ENCODE measurements at places on chromosomes 5 and 9. TPM values are rescaled to one million over a fixed set of nuclear protein-coding genes. Genes with fewer than 3 reads are reported as not detected.

GRCh38 chr5:133828722-133829121, 139.7 kb downstream of the C5orf15 start:
- DNase-seq = no peak

GRCh38 chr5:97728920-97729319, 545.9 kb upstream of the RIOK2 start:
- DNase-seq = no peak

DNA sequence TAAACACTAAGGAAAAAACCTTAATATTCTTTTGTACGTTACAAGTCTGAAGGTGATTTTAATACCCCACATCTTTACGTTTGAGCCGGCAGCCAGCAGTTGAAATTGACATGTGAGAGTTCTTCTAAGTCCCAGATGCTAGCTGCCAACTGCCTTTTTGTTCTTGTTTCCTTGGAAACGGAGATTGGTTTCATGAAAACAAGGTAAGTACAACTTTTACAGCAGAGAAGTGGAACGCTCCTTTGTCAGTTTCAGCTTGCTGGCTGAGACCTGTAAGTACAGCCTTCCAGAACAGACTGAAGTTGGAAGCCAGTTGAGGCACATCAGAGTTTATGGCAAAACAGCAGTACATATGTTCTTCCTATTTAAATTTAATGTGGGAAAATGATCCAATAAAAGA, 1018.4 kb upstream of the ARRDC3 start:
- peak; percentile 33 for DNase-seq

DNA sequence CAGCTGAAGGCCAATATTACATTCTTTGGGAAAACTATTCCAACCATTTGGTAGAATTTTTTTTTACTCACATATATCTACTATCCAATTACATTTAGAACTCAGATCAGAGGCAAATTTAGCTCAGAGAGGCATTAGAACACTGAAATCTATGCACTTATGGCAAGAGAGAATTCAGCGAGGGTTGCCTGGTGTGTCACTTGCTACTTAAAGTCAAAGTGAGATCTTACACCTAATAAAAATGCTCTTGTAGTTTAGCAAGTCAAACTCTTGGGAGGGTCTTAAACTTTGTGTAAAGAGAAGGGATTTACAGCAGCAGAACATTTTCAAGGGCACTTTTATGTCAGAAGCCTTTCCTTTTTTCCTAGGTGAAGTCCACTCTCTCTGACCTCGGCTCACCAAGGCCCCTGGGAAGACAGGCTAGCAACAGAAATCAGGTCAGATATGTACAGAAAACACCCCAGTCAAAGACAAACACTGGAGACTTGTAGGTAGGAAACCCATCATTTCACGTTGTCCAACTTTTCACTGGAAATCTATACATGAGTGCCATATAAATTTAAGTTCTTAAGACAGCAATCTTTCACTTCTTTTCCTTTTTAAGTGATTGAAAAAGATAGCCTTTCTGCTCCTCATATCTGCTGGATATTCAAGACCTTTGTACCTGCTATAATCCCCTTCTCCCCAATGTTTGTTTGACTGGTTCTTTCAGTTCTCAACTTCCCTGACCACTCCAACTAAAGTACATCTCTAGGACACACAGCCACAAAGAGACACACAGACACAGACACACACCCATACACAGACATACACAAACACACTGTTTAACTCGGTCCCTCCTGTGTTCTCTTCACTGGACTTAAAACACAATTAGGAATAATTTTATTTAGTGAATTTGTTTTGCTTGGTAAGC, 635.8 kb downstream of the PDE4D start:
- no peak for DNase-seq

- DNase-seq = no peak
Observed at GRCh38 chr9:23321049-23321448, 505.0 kb downstream of the ELAVL2 start.

DNA sequence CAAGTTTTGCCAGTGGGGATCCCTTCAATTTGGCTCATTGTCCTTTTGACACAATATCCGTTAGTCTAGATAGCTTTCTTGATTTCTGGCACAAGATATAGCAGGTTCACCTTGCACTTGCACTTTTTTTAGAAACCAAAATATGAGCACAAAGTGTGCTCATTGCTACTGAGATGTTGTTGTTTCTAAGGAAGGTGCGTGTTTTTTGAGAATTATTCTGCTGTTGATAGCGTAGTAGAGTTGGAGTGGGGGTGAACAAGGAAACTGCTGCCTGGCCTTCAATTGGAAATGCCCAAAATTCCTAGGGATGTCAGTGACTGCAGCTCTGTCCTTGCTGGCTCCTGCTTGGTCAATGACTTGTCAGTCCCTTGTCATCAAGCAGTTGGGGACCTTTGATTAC, 73.3 kb downstream of the TLE4 start:
- no peak for DNase-seq

GRCh38 chr5:146840016-146840415, 38.5 kb downstream of the PPP2R2B start:
- DNase-seq = no peak

GRCh38 chr5:174381241-174381640, 335.7 kb downstream of the NSG2 start:
- DNase-seq = peak; percentile 53

DNA sequence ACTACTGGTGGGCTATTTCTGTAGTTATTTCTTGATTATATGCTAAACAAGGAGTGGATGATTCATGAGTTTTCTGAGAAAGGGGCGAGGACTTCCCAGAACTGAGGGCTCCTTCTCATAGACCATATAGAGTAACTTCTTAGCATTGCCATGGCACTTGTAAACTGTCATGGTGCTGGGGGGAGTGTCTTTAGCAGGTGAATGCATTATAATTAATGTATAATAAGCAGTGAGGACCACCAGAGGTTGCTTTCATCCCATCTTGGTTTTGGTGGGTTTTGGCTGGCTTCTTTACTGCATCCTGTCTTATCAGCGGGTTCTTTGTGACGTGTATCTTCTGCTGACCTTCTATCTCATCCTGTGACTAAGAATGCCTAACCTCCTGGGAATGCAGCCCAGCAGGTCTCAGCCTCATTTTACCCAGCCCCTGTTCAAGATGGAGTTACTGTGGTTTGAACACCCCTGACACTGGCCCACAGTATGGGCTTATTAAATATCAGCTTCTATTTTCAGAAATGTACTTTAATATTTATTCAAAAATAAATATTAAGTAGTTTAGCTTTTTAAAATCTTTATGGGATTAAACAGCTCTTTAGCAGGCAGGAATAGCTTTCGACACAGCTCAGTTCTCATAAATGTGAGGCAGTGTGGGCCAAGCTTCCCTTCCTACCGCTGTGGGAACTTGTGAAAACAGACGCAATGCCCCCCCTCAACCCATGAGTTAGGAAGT, 44.4 kb downstream of the GALNT12 start:
- no peak for DNase-seq

- DNase-seq = peak; percentile 76
Observed at GRCh38 chr9:33117306-33117705, 40.8 kb upstream of the SMU1 start.

DNA sequence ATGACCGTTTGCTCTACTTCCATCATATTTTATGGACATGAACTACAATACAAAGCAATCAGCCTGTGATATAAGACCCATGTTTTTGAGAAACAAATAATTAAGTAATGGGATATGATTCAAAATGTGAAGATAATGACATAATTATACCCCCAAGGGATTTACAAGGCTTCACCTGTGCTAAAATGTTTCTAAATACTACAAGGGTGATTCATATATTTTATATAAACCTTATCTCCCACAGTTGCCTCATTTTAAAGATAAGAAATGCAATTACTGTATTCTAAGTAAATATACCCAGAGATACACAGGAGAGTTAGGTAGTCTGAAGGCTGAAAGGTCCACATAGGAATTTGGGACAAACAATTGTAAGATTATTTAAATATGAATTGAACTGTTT, 662.0 kb upstream of the CHD1 start:
- no peak for DNase-seq

DNA sequence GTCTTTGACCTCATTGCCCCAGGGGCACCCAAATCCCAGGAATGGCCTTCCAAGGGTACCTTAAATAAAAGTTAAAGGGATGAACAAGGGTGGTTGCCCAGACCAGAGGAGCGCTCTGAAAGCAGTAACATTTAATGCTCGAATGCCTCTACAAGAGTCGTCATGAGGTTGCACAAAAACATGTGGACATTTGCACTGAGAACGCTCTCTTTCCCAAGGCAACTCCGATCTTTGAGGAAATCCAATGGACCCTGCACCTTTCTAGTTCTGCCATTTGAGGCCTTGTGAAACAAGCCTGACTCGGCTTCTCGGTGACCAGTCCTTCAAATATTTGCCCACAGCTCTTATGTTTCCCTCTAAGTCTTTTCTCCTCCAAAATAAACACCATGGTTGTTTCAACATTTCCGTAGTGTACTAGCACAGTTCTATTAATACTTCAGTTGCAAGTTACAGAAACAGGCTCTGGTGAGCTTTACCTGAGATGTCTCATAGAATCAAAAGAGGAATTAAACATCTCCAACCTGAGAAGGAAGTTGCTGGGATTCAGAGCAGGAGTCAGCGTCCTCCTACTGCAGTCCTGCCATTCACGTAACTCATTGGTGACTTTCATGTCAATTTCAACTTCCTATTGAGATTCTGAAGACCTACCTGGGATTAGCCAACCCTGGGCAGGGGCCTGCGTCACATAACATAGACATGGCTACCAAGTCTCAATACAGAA, 168.8 kb upstream of the RAI14 start:
- DNase-seq = peak; percentile 94

DNA sequence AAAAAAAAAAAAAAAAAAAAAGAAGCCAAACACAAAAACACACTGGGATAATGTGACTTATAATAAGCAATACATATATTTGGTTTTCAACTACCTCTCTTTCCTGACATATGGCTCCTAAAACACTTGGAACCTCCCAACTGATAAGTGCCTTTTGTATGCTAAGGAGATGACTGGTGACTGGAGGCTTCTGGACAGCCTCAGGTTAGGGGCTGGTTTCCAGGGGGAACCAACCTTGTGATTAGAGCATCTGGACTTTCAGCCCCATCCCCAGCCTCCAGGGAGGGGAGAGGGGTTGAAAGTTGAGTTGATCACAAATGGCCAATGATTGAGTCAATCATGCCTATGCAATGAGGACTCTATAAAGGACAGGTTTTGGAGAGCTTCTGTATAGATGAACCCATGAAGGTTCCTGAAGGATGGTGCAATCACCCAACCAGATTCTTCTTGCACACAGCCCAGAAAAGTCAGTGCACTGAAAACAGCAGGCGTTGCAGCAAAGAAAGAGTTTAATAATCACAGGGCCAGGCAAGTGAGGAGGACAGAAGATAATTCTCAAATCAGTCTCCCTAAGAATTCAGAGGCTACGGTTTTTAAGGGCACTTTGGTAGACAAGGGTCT, 276.7 kb downstream of the AUH start:
- no peak for DNase-seq

DNA sequence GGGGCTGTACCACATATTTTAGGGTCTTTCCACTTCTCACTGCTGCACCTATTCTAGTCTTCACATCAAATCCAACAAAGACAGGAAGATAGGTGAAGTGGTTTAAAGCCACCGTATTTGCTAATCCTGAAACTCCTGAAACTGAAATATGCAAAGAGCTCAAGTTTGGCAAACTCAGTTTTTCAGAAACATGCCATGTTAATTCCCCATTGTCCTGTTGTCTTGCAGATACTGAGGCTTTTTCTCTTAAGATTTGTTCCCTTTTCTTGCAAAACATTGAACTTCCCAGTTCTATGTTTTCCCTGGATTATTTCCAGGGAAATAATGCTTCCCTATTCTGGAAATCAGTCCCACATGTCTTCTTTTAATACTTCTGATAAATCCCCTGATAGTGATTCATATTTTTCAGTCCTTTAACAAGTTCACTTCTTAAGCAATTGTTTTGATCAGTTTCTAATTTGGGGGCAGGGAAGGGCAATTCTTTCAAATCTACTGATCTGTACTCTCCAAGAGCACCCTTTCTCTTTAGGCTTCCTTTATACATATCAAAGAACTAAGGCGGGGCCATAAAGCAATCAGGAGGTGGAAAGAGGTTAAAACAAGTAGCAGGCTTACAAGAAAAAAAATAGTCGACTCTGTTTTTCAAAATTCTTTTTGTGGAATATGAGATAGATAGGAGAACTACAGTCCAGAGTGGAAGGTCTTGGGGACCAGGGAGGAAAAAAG, 648.5 kb downstream of the BNC2 start:
- peak; percentile 93 for DNase-seq

DNA sequence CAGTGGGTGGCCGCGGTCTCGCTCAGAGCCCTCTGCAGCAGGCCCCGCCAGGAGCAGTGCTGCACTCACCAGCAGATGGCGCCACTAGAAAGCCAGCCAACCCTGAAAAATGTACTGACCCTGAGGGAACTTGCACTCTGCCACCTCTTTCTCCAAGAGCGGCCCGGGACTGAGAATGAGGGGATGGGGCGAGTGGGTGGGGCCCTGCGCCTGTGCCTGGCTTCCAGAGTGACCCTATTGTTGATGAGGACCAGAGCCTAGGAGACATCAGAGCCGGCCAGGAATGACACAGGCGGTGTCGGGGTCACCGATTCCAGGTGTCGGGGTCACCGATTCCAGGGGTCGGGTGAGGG, 2.9 kb upstream of the IL17B start:
- DNase-seq = peak; percentile 75

DNA sequence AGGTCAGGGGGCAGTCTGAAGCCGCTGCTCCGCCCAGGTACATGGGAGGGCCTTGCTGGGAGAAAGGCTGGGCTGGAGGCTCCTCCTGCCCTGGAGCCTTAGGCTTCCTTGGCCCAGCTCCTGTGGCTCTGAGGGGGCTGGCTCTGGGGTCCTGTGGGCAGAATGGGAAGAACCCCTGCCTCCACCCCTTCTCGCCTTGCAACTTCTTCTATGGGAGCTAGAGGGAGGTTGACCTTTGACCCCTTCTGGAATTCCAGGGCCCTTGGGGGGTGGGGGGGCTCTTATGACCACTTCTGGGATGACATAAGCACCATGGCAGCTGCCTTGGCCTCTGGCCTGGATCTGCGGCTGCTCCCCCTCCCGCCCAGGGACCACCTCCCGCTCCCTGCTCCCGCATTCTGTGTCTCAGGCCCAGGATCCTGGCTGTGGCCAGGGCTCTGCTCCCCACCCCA, 32.2 kb downstream of the IER5L start:
- peak; percentile 97 for DNase-seq

GRCh38 chr9:104412238-104412637, 91.8 kb upstream of the OR13F1 start:
- no peak for DNase-seq

ANXA1 gene
- total RNA-seq = 1,627 TPM

NUTM2G gene
- total RNA-seq = not detected

NPR3 gene
- 2.8 TPM for total RNA-seq

SPINK13 gene
- not detected for total RNA-seq

ORM2 gene
- not detected for total RNA-seq

HMMR gene
- total RNA-seq = 1.2 TPM

TAF11L10 gene
- total RNA-seq = not detected

QRFP gene
- total RNA-seq = not detected

GFRA3 gene
- not detected for total RNA-seq

MAT2B gene
- 74.7 TPM for total RNA-seq

CSF1R gene
- under 0.01 TPM for total RNA-seq

PKD2L2 gene
- total RNA-seq = not detected

UBE2QL1 gene
- total RNA-seq = 0.25 TPM
